ENCODE measurements at places on chromosomes 5 and 9. TPM values are rescaled to one million over a fixed set of nuclear protein-coding genes. Genes with fewer than 3 reads are reported as not detected.

Gene DAB2
- 33.0 TPM for total RNA-seq

Gene FOXI1
- not detected for total RNA-seq

Gene NR2F1
- not detected for total RNA-seq

Gene CCL27
- not detected for total RNA-seq

GRCh38 chr5:6652025-6652424, 18.8 kb downstream of the SRD5A1 start:
- no peak overlapping the region for H3K27ac ChIP-seq
- no peak overlapping the region for H3K4me3 ChIP-seq
- no peaks in the 10 kb centered on the region for H3K27me3 ChIP-seq
- H3K4me1 ChIP-seq: no peaks in the 10 kb centered on the region
- H3K36me3 ChIP-seq: peaks cover 5% of the 10 kb centered on the region

GRCh38 chr5:18483451-18483850, 849.2 kb downstream of the TAF11L14 start:
- H3K27me3 ChIP-seq: no peaks in the 10 kb centered on the region
- DNase-seq: no peak
- H3K27ac ChIP-seq: no peak overlapping the region
- no peaks in the 10 kb centered on the region for H3K4me1 ChIP-seq
- H3K4me3 ChIP-seq: no peak overlapping the region
- no peaks in the 10 kb centered on the region for H3K36me3 ChIP-seq

- H3K4me1 ChIP-seq: no peaks in the 10 kb centered on the region
- H3K27ac ChIP-seq: no peak overlapping the region
- DNase-seq: no peak
- H3K4me3 ChIP-seq: no peak overlapping the region
- H3K36me3 ChIP-seq: no peaks in the 10 kb centered on the region
Measured at GRCh38 chr5:179376701-179377420, 31.6 kb upstream of the ADAMTS2 start.

DNA sequence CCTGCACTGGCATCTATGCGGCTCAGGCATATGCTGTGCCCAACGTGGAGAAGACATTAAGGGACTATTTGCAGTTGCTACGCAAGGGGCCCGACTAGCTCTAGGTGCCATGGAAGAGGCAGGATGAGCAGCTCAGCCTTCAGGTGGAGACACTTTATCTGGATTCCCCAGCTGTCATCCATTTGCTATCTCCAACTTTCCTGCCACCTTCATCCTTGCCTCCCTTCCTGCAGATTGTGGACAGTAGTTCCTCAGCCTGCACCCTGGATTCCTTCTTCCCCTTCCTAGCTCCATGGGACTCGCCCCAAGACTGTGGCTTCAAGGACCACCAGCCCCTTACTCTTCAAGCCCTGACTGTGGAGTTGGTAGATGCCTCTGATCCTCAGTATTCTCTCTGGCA, 2.0 kb downstream of the SLC35A4 start:
- H3K4me3 ChIP-seq: no peak overlapping the region
- H3K4me1 ChIP-seq: peaks cover 38% of the 10 kb centered on the region
- no peak overlapping the region for H3K27ac ChIP-seq

DNA sequence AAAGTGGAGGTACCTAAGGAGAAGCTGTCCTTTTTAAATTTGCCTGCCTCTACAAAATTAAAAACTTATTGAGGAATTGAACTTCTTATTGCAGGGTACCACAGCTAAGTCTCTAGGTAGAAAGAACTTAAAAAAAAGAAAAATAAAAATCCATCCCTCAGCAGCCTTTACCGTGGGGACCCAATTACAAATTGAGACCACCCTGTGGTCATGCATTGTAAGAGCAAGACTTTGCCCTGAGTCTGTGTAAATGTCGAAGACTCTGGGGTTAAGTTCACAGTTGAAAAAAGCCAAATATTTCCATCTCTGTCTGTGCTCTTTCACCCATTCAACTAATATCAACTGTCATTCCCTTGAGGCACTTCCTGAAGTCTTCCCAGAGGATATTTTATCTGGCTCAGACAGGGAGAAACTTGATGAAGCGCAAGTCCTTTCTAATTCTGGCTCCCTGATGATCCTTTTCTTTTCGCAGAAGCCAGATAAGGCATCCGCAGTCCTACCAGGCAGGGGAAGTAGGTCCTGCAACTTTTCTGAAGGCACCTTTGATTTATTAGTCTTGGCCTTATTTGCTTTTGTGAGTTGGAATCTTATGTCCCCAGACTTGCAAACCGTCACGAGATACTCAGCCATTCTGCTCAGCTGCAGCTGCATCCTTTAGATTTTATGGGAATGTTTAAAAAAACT, 323.8 kb upstream of the WWC1 start:
- no peaks in the 10 kb centered on the region for H3K36me3 ChIP-seq
- no peak for DNase-seq
- no peak overlapping the region for H3K4me3 ChIP-seq
- H3K27me3 ChIP-seq: no peaks in the 10 kb centered on the region

GRCh38 chr9:138063033-138063432, 185.5 kb downstream of the CACNA1B start:
- H3K27ac ChIP-seq: no peak overlapping the region
- no peaks in the 10 kb centered on the region for H3K27me3 ChIP-seq
- no peaks in the 10 kb centered on the region for H3K36me3 ChIP-seq
- no peak for DNase-seq
- H3K4me1 ChIP-seq: no peaks in the 10 kb centered on the region
- H3K4me3 ChIP-seq: no peak overlapping the region

DNA sequence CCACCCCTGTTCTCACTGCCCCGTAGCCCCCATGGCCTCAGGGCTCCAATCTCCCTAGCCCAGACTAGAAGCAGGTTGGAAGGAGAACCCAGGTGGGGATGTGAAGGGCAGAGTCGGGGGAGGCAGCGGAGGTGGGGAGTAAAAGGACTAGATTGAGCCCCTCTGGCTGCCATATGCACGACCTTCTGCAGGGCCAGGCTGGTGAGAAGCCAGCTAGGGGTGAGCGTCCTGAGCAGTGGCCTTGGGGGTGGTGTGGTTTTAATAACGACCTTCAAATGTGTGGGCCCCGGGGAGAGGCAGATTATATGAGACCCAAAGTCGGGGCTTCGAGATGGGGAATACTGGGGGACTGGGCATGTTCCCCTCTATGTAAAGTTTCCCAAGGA, 139.5 kb downstream of the C9orf50 start:
- H3K4me3 ChIP-seq: no peak overlapping the region
- H3K27me3 ChIP-seq: peaks cover 21% of the 10 kb centered on the region
- no peaks in the 10 kb centered on the region for H3K36me3 ChIP-seq
- peaks cover 21% of the 10 kb centered on the region for H3K4me1 ChIP-seq

DNA sequence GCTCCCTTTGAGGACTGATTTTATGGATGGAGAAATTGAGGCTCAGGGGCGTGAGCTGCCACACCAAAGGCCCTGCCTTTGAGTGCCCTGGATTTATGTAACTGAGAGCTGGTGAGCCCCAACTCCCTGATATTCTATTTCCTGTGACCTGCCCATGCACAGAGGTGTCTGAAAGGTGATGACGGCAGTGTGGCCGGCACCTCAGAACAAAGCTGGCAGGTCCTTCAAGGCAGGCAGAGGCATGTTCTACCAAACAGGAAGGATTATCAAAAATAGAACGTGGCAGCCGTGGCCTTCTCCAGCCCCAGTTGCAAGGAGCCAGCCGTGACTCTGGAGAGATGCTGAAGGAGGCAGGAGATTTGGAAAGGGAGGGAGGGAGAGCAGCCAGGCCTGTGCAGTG, 36.2 kb downstream of the INSYN2B start:
- no peaks in the 10 kb centered on the region for H3K36me3 ChIP-seq
- H3K27me3 ChIP-seq: no peaks in the 10 kb centered on the region
- no peak overlapping the region for H3K4me3 ChIP-seq
- H3K27ac ChIP-seq: no peak overlapping the region
- no peak for DNase-seq

All from natural killer cell (primary cell).